GM12892 (cell line): ENCODE measurements at places on chromosomes 4 and X.

DNA sequence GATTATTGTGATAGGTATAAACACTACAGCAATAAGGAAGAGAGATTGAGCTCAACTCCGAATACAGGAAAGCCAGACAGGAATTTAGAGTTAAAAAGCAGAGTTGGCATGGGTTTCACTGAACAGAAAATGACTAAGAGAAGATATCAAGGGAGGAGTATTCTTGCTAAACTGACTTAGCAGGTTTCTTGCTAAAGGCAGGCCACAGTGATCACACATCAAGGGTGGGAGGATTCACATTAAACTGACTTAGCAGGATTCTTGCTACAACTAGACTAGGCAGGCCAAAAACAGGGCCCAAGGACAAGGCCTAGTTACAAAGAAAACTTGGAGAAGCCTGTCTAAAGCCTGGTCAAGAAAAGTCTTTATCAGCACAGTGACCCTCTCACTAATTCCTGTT, 195.1 kb downstream of the MAGEB5 start:
- DNase-seq = no peak

DNA sequence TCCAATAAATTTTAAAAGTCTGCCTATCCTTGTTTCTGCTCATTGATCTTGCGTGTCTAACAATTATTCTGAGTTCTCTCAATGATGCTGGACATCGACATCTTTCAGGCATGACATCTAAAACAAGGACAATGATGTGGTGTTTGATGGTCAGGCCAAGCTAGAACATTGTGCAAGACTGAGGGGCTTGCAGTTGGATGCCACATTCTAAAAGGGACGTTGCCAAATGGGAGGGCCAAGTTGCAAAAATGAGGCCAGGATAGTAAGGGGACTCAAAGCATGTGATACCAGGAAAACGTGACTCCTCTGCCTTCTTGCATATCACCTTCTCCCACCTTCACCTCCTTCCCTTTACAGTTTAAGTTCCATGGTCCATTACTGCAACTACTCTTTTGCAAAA, 29.4 kb upstream of the NSUN7 start:
- DNase-seq = no peak

DNA sequence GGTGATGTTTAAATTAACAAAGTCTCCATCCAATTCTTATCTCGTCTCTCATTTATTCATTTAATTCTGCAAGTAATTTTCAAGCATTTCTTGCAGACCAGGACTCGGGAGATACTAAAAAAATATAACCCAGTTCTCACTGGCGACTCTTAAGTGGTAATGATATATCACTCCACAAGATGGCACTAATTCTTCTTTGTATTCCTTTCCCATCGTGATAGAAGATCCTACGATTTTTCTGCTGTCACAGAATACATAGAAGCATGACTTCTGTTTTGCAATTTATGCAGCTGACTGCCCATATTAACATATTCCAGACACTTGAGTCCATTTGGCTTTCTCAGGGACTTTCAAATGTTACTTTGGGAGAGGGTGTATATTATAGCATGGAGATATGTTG, 64.0 kb upstream of the FGF13 start:
- no peak for DNase-seq

DNA sequence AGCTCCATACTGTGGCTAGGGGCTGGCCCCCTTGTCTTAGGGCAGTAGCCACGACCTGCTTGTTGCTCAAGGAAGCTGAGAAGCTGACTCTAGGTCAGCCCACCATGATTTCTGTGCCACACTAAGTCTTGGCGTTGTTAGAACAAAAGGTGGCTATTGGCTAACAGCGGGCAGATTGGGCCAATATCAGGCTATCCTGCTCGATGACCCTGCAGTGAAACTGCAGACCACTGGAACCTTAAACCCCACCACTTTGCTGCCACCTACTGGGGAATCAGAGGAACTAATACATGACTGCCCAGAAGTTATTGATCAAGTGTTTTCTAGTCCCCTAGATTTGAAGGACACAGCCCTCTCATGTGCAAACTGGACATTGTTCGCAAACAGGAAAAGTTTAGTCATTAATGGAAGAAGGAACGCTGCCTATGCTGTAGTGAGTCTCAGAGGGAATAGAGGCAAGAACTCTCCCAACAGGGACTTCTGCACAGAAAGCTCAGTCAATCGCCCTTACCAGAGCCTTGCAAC, 17.0 kb upstream of the PAPSS1 start:
- DNase-seq = no peak

GRCh38 chr4:9931146-9931545, 90.2 kb downstream of the SLC2A9 start:
- DNase-seq = no peak

GRCh38 chrX:1807301-1807731, 192.5 kb downstream of the ASMT start:
- no peak for DNase-seq

GRCh38 chrX:136032370-136032769, 47.1 kb downstream of the SLC9A6 start:
- DNase-seq = no peak

GRCh38 chr4:163590103-163590502, 95.6 kb downstream of the TMA16 start:
- no peak for DNase-seq

DNA sequence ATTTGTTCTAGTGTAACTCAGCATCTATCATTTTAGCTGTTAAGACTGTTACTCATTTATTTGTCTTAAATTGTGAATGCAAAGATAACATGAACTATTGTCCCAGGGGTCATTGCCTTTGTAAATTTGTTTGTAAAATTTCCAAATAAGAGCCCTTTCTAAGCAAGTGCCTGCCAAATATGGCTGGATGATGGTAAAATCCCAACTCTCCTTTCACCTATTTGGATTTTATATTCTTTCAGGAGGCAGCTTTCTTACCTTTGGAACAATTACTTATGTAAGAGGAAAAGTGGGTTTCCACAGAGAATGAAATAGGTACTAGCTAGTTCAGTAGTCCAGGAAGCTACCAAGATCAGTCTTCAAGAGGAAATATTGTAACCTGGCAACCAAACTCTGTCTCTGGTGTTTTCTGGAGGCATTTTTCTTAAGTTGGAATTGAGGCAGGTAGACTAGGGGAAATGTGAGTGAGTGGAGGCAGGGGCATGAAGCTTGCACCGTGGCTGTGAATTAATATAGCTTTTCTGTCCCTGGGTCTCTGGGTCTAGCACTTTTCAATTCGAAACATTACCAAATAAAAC, 363.0 kb upstream of the ZCCHC13 start:
- DNase-seq = no peak

DNA sequence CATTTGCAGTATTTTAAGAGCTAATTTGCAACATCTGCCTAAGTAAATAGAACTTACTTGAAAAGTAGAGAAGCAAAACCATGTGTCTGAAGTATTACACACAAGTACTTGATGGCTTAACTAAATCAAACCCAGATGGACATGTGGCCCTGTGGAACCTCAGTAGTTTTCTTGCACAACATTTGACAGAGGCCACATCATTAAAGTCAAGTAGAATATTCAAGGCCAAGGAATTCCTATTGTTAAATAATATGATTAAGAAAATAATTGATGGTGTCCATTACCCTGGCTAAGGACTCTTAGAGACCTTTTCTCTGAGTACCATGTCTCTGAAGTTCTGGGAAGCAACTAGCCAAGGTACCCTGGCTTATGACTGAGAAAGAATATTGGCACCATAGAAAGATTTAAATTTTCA, 135.4 kb upstream of the OTUD4 start:
- no peak for DNase-seq

DNA sequence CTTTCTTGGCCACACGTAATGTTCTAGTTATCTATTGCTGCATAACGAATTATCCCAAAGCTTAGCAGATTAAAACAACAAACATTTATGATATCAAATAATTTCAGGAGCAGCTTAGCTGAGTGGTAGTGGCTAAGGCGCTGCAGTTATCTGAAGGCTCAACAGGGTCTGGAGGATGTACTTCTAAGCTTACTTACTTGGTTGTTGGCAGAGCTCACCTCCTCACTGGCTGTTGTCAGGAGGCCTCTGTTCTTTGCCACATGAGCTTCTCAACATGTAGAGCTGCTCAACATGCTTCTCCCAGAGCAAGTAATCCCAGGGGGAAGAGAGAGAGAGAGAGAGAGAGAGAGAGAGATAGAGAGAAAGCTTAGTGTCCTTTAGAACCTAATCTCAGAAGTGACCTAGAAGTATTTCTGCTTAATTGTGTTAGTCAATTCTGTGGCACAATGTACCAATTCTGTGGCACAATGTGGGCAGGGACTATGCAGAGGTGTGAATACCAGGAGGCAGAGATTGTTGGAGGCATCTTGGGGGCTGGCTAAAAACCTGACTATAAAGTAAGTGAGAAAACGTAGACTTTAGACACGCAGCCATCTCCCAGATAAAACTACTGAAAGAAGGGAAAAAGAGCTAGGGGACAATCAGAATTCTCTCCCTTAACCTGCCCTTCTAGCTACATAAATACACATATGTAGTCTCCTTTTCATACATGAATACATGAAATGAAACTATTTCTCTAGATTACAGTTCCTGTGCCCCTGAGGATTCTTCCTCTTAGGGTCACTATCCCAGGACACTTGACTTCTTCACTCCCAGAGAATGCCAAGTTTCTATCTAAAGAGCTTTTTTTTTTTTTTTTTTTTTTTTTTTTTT, 40.2 kb downstream of the HOPX start:
- no peak for DNase-seq

DNA sequence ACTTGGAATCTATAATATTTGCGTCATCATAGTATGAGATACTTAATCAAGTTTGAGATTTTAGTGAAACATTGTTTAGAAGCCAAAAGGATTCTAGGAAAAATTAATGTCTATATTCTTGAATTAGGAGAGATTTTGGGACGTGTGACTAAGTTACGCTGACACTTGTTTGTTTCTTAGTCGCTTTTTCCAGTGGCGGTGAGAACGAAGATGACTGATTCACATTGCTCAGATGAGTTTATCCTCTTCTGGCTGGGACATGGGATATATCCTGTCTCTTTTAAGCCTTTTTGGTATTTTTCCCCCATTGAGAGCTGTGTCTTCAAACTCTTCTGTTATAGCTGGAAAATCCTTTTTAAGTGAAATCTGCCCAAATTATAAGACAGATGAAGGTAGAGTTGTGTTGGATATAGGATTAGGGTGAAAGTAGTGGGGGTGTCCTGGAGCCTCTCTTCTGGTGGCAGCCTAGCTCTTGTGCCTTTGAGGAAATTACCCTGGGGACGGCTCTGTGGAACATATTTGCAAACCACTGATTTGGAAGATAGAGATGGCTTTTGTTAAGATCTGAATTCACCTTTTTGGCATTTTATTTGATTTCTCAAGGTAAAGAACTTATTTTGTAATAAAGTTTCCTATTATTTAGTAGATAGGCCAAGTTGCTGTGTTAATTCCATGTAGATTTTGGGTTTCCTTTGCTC, 49.7 kb downstream of the HTT start:
- no peak for DNase-seq
